A673 (cell line): ENCODE measurements at places on chromosomes 4 and X.
A peak's percentile ranks its signal among the peaks of the same experiment; 100 is the strongest.

GRCh38 chr4:176735300-176735699 lies 57.4 kb downstream of the VEGFC start:
- DNase-seq: no peak

- DNase-seq: no peak
Measured at GRCh38 chrX:97397371-97397770, 513.7 kb downstream of the RPA4 start.

DNA sequence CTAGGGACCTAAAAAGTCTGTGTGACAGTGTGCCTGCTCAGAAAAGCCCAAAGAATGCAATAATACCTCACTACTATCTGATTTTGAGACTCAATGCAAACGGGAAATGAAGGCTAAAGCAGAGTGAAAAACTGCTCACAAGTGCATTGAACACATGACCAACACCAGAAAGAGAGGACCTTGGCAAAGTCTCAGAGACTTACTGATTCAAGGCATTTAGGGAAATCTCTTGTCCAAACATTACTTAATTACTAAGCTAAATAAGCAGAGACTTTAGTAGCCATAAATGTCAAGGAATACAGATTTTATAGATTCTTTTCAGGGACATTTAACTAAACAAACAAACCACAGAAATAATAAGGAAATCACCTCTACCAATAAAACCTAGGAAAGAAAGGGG lies 916.0 kb downstream of the FSTL5 start:
- DNase-seq: no peak

- DNase-seq: no peak
Measured at GRCh38 chrX:105745863-105746262, 76.5 kb upstream of the NRK start.

DNA sequence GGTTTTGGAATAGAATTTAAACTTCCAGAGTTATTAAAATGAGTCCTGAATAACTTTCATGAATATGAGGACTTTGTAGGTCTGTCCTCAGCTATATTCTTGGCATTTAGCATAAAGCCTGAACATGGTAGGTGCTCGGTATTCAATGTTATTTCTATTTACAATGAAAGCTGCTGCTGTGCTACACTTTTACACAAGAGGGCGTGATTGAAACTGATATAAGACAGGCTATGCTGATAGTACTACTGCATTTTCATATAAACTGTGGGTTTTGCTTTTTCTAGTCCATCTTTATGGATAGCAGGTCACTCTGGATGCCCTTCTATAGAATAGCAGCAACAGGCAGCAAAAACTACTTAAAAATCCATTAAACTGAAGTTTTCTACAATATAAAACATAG lies 12.3 kb upstream of the GNPDA2 start:
- peak; percentile 31 for DNase-seq

GRCh38 chr4:86587381-86588140 lies 6.6 kb upstream of the PTPN13 start:
- DNase-seq: no peak

GRCh38 chrX:121322159-121322558 lies 274.7 kb downstream of the GLUD2 start:
- no peak for DNase-seq

DNA sequence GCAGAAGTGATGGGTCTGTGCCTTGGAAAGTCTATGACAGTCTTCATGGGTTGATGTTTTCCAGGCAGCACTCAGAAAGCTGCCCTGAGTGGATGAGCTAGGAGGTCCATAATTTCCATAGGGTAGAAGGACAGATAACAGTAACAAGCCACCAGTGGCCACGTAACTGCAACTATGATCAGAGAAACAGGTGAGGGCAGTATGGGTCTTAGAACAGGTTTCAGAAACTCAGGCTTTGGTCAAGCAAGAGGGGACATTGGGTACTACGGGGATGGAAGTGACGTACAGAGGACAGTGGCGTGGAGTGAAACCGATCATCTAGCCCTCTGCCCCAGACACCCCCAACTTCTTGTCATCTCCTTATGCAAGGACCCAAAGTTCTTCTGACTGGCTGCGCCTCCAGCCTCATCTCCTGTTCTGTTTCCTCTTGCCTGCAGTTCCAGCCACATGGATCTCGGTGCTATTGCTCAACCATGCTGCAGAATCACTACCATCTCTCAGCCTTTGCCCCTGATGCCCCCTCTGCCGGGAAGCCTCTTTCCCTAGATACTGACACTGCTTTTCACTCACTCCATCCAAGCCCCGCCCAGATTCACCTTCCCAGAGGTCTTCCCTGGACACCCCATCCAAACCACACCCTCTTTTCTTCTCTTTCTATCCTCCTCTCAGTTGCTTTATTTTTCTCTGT lies 123.4 kb downstream of the MFAP3L start:
- no peak for DNase-seq

DNA sequence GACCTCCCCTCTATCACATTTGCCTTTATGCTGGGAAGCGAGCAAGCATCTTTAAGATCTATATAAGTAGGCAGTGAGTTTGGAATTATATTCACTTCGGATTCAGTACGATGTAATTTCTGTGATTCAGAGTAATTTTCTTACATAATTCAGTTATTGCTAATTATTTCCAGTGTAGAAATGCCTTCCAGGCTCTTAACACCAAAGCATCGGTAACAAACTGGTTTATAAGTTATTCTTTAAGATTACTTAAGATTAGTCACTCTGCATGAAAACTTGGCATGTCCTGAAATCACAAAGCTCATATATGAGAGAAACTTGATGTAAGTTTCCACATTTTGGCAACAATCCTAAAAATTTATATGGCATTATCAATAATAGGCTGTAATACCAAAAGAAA lies 120.8 kb downstream of the ADAMTS3 start:
- DNase-seq: no peak

- no peak for DNase-seq
Measured at GRCh38 chr4:54784161-54784671, 126.5 kb downstream of the KIT start.

- peak; percentile 72 for DNase-seq
Measured at GRCh38 chr4:26815706-26816105, 44.9 kb upstream of the STIM2 start.

DNA sequence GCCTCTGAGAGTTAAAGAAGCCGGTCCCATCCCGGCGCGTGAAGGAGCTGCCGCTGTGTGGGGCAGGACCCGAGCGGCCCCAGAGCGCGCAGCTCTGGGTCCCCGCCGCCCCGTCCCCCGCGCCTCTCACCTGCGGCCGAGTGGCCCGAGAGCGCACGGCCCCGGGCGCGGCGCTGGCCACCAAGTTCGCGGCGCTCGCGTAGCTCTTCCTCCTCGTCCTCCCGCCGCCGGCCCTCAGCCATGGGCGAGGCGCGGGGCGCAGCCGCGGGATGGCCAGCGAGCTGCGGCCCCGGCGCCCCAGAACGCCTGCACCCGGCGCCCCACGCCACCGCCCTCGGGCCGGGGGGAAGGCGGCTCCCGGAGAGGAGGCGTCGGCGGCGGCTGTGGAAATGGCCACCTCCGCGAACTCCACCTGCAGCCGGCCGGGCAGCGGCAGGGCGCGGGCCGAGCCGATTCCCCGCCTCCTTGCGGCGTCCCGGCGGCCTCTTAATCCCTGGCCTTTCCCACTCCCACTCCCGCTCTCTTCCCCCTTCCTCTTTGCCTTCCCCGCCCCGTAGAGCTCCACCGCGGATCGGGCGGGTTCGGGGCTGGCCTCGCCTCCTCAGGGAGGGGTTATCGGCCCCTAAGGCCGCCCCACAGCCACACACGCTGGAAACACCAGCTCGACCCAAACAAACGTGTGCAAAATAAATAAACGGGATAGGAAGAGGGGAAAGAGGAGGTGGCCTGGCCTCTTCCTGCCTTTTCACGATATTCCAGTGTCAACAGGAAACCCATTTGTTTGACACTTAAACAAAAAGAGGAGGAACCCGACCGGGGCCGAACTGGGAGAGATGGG lies at the start of gene SH3D19:
SH3D19 (minus strand) TSS at position 495 of the 838 bp plus-strand sequence; CDS start at position 242, 253 bp downstream.
- peak; percentile 5 for DNase-seq

GRCh38 chr4:25769251-25769650 lies 93.5 kb downstream of the SEL1L3 start:
- DNase-seq: no peak

GRCh38 chrX:13651150-13651549 lies 1.8 kb upstream of the TCEANC start:
- DNase-seq: no peak

GRCh38 chrX:139924069-139924695 lies 8.7 kb downstream of the ATP11C start:
- peak; percentile 80 for DNase-seq

- no peak for DNase-seq
Measured at GRCh38 chrX:16457239-16457638, 192.7 kb upstream of the S100G start.

DNA sequence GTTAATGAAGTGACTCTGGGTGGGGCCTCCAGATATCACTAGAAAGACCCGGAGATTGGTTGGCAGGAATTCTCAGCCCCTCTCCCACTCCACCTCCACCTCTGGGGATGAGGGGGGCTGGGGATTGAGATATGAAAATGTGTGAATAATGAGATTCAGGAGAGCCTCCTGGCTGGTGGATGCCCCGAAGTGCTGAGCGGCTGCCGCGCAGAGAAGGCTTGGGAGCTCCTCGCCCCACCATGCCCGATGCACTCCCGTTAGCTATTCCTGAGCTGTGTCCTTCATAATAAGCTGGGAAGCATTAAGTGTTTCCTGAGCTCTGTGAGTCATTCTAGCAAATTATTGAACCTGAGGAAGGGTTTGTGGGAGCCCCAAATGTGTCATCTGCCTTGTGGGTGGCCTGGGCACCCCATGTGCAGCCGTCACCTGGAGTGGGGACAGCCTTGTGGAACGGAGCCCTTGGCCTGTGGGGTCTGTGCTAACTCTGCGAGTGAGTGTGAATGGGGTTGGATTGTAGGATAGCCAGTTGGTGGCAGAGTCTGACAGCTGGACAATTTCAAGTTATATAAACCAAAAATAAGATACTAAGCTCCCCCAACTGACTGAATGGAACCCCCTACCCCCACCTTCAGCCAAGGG lies 4.4 kb upstream of the MAEA start:
- DNase-seq: no peak

- no peak for DNase-seq
Measured at GRCh38 chrX:37420756-37421155, 71.6 kb downstream of the PRRG1 start.

- no peak for DNase-seq
Measured at GRCh38 chr4:110208419-110208818, 10.0 kb upstream of the ELOVL6 start.

- DNase-seq: peak; percentile 9
Measured at GRCh38 chr4:99248714-99249113, 29.7 kb upstream of the ADH6 start.

GRCh38 chr4:166594326-166594946 lies 639.9 kb downstream of the SPOCK3 start:
- peak; percentile 35 for DNase-seq

- DNase-seq: peak; percentile 84
Measured at GRCh38 chr4:99300934-99301333, 10.1 kb upstream of the ADH1A start.

- no peak for DNase-seq
Measured at GRCh38 chrX:40004246-40004535, 93.6 kb downstream of the BCOR start.

DNA sequence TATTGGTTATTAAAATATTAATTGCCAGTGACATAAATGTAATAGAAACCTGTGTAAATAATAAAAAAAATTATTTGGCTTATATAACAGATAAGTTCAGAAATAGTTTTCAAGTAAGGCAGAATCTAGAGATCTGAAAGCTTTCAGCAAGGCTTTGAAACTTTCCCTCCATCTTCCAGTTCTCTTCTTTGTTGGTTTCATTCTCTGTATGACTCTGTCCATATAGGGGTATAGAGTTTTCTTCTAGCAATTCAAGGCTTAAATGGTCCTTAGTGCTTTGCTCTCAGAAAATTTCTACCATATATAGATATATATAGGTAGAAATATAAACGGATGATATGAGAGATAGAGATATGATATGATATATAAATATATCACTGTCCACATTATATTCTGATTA lies 160.5 kb upstream of the GABRA2 start:
- DNase-seq: no peak

DNA sequence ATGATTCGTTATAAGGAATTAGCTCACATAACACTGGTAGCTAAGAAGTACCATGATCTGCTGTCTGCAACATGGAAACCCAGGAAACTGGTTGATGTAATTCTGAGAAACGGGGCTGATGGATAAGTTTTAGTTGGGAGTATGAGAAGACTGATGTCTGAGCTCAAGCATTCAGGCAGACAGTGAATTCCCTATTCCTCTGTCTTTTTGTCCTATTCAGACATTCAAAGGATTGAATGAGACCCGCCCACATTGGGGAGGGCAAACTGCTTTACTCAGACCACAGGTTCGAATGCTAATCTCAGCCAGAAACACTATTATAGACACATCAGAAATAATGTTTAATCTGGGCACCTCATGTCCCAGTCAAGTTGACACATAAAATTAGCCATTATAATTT lies 515.5 kb downstream of the STPG2 start:
- DNase-seq: no peak

DNA sequence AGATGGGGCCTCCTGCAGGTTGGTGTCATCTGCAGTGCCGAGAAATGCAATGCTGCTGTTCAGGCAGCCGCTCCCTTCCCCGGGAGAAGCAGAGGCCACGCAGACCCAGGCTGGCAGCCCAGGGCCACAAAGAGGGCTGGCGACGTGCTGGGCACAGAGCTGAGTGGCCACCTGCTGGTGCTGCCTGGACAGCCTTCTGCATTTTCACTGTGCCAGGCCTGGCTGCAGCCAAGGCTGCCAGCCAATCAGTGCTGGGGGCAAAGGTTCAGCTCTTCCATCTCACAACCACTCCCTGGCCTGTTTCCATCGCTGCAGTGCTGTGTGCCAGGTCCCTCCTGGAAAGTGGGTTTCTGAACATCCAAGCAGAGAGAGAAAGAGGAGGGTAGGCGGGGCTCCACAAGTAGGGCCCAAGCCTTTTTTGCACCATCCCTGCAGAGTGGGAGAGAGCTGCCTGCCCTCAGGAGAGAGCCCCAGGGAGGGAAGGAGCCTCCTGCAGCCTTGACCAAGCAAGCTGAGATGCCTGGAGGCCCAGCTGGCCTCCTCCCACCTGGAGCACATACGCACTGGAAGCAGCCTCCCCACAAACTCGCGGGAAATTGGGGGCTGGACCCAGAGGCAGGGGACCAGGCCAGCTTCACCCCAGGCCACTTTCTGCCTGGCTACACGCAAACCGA lies 20.1 kb downstream of the ADRA2C start:
- no peak for DNase-seq

DNA sequence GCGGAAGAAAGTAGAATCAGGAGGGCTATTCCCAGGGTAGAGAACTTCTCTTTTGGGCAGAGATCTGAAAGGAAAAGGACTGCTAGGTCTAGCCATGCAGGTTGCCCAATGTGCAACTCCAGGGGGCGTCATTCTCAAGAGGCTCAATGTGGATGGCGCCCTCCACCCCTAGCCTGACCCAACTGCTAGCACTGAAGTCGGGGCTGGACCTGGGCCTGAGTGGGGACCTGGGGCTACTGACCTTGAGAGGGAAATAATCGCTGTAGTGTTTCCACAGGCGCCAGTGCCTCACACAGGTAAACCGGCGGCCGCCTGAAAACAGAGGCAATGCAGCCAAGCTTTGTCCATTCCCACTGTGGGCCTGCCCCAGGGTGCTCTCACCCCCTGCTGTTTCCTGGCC lies 6.1 kb downstream of the AWAT2 start:
- no peak for DNase-seq

- DNase-seq: peak; percentile 76
Measured at GRCh38 chr4:121072224-121073003, at the start of gene NDNF. Gene NDNF, minus strand, starts transcription at chr4:121072535. Its CDS starts 26,698 bp downstream, at chr4:121045837.

- no peak for DNase-seq
Measured at GRCh38 chr4:24565054-24565453, 19.3 kb downstream of the DHX15 start.
